ENCODE measurements at places on chromosomes 4 and X.

DNA sequence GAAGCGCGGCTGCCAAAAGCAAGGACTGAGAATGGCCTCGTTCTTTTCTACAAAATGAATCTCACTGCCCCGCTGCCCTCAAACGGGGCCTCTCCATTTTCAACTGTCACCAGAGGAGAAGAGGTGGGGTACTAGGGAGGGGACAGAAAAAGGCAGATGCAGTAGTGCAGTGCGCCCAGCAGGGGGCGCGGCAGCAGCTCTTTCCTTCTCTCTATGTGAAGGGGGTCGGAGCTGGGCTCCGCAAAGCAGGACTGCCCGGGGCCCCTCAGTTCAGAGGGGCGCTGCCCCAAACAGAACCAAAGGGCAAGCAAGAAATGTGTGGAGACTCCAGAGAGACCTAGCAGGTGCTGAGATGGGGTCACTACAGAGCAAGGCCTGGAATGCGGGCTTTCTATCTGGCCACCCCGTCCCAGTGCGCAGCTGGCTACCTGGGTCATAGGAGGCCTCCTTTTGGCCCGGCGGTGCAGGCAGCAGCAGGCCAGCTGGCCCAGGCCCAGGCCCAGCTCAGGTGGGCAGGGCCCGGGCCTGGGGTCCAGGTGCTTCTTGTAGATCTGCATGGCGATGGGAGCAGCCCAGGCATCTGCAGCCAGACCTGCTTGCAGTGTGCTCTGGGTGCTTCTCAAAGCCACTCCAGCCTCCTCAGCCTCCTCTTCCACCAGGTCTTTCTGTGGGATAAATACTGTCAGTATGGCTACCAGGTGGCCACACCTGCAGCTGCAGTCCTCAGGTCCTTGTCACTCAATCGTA is 5.9 kb downstream of the IRAK1 start:
- peak; percentile 59 for DNase-seq

GRCh38 chr4:58144721-58145120 is 1034.5 kb upstream of the IGFBP7 start:
- no peak for DNase-seq

DNA sequence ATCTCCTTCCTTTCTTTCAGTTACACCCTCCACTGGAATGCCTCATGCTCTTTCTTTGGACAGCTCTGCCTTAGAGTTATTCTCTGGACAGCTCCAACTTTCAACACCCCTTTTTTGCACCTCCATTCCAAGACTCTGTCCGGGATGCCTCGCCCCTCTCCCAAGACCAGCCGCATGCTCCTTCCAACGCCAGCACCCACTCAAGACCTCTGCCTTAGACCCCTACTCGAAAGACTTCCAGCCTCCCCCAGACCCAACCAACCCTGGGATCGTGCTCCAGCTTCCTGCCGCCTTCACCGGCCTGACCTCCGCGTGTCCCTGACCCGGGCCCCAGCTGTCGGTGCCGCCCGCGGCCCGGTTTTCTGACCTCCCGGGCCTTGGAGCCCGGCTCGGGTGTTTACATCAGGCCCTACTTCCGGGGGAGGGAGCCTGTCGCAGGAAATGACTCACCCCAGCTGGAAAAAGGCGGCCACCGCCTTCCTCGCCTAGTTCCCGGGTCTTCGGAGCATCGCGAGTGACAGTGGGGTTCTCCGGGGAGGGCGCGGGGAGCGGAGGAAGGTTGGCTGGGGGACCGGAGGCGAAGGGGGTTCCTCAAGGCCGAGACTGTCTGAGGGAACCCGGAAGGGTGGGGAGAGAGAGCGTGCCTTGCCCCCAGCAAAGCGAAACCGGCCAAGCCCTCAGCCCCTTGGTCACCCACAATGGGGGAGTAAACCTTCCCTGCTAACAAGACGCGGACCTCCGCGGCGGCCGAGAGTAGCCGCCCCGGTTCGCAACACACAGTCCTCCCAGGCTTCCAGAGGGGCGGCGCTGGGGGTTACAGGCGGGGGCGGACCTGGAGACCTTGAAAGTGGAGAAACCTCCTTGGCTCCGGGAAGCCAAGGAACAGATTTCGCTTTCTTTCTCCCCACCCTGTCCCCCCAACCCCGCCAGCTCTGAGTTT is at the start of gene WDR45:
Gene WDR45 (minus strand): TSS at position 399 of the 940 bp plus-strand sequence. CDS start 1,792 bp downstream, outside the sequence.
- peak; percentile 77 for DNase-seq

GRCh38 chrX:54181202-54181953 is 1.7 kb downstream of the FAM120C start:
- no peak for DNase-seq

DNA sequence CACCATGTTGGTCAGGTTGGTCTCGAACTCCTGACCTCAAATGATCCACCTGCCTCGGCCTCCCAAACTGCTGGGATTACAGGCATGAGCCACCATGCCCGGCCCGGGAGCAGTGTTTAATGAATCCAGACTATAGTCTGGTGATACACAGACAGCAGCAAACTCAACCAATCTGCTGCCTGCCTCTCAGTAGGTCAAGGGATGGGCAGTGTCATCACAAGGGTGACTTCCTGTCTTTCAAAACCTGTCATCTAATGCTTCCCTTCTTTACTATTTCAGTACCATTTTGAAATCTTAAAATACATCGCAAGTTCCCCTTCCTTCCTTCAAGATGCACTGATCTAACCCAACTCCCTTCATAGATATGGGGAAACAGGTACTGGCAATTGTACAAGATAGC is 8.4 kb downstream of the RPL39 start:
- DNase-seq = no peak

DNA sequence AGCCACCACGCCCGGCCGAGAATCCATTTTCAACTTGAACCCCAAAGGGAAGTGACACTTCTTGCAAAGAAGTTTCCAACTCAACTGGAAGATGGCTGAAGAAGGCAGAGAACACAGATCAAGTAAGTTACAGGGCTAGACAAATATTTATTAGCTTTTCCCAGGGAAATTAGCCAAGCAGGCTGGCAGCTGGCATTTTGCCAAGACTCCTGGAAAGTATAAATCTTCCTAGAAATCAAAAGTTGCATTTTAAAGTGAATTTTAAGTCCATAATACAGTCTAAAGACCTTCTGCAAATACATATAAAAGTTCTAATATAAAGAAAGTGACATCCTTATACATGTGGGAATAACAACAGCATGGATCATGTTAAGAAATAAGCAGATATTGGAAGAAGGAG is 3.4 kb upstream of the MRPL1 start:
- DNase-seq = no peak

DNA sequence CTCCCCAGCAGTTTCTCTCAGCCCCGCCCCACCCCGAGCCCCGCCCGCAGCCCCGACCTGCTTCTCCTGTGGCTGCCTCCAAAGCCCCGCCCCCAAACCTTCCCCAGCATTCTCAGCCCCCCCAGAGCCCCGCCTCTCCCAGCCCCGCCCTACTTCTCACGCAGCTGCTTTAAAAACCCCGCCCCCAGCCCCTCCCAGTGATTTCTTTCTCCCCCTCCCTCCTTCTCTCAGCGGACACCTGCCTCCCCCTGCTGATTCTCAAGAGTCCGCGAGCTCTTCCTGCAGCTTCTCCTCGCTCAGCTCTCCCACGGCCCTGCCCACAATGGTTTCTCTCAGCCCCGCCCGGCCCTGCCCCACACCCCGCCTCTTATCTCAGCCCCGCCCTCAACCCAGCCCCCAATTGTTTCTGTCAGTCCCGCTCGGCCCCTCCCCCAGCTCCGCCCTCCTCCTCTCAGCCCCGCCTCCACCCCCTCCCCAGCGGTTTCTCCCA is 636 bp upstream of the EOLA1 start:
- peak; percentile 84 for DNase-seq

DNA sequence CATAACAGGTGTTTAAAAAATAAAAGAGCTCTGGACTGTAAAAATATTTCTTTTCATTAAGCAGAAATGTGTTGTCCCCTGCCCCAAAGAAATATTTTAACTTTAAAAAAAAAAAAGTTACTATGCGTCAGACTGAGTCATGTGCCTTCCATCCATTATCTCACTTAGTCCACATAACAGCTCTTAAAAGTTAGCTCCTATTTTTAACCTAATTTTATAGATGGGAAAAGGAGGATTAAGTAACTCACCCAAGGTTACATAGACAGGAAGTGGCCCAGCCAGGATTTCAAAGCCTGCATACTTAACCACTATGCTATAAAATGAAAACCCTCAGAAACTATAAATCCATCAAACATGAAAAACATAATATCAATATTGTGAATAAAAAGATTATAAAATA is 97.7 kb downstream of the MANBA start:
- DNase-seq = no peak

DNA sequence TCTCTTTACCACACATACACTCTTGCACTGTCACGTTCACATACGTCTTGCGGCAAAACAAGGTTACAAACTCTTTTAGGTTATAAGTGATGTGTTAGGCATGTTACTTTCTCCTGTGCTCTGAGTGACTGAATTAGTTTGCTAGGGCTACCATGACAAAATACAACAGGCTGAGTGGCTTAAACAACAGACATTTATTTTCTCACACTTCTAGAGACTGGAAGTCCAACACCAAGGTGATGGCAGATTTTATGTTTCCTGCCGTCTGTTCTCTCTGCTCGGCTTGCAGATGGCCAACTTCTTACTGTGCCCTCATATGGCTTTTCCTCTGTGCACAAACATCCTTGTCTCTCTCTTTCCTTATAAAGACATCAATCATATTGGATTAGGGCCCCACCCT is 1224.3 kb upstream of the TENM3 start:
- DNase-seq = no peak

GRCh38 chr4:168408620-168409019 is 71.7 kb downstream of the DDX60L start:
- no peak for DNase-seq

GRCh38 chr4:27515140-27515539 is 654.5 kb downstream of the STIM2 start:
- DNase-seq = no peak

DNA sequence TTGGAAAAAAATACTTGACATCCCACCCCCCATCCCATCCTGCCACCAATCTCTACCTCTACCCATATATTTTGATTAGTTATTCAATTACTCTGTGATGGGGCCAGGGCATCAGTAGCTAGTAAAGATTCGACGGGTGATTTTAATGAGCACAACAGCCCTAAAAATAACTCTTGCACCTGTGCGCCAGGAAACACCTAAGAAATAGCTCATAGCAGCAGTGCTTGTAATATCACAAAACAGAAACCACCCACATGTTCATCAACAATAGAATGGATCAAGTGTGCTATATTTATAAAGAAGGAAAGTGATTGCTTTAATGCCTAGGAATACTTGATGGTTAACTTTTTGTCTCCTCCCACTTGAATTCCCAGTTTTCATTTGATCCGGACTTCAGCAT is 225.6 kb upstream of the LCORL start:
- no peak for DNase-seq

GRCh38 chrX:9342561-9343051 is 122.3 kb upstream of the TBL1X start:
- no peak for DNase-seq

DNA sequence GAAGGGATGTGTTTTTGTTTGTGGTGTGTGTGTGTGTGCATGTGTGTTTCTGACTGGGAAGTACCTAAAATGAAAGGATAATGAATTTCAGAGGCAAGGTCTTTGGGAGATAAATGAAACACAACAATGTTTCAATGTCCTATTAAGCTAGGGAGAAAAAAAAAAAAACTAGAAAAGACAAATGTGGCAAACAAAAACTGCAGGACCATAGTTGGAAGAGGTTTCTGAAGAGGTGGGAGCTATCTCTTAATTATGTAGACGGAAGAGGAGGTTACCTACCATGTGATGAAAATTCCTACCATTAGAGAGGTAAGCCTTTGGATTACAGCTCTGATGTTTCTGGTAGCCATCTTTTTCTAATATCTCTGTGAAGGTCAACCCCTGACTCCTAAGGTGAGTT is at the start of gene TRPC5OS:
Gene TRPC5OS (plus strand): TSS at position 301 of the 400 bp plus-strand sequence. CDS start 25,669 bp downstream, outside the sequence.
- no peak for DNase-seq

GRCh38 chr4:150720973-150721518 is 139.1 kb downstream of the MAB21L2 start:
- peak; percentile 3 for DNase-seq

DNA sequence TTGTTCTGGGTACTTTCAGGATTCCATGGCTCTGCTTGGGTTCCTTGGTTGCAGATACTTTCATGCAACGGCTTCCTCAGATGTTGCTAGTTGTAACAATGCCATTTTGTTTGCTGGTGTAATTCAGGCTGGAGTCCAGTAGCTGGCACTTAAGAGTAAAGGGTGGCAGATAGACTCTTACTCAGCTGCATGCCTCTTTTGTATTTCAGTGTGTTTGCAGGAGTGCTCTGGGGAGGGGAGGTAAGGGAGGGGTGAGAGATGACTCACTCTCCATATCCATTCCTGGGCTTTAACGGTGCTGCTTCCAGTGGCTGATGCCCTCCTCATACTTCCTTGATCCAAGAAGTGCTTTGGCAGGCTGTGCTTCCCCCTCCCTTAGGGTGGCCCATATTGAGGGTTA is 155.2 kb downstream of the ZNF330 start:
- no peak for DNase-seq

- DNase-seq = no peak
These were observed 143.3 kb downstream of the CAMK2D start for GRCh38 chr4:113618205-113618604.

GRCh38 chr4:79852305-79852730 is 220.7 kb downstream of the ANTXR2 start:
- no peak for DNase-seq

DNA sequence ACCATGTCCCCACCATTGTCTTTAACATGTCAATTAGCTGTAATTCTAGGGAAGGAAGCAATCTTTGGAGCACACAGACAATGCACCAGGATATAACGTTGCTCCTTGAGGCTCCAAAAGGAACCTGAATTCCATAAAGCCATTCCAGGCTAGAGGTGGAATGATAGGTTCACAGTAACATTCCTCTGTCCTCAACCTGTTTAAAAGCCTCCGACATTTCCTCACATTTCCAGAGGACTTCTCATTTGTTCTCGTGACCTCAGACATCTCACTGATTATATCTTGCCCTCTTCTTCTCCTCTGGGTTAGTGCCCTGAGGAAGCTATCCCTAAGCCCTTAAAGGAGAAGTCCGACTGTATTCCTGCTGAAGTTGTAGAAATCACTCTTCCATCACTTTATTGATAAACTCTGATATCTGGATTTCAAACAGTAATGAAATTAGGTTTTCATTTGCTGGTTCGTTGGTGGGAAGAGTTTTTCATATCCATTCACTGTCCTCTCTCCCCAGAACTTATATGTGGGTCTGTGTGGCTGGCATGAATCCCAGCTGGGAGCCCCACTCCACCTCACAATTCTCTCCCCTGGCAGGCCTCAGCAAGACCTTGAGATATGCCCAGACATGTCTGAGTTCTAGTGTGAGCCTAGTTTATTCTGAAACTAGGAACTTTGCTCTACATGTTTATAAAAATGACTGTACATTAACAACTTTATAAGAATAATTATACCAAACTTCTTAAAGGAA is 44.2 kb upstream of the PRSS12 start:
- DNase-seq = no peak
